Activated naive CD8-positive, alpha-beta T cell treated with anti-CD3 and anti-CD28 coated beads, Interleukin-2, amount 50 U/mL, for 24 hours (primary cell): ENCODE measurements at places on chromosomes 3 and 15.

DNA sequence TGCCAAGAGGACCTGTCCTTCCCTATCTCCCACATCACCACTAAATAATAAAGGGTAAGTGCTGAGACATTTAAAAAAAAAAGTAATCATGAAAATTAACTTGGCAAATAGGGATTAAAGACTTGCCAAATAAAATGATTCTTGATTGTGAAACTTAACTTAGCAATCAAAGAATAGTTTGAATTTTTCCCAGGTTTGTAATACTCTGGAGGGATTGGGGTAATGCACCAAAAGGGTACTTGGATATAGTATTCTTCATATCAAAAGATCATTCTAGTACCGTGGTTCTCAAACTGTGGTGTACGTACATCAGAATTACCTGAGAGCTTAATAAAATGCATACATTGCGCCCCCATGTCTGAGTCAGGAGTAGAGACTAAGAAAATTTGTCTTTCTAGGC, 28.5 kb downstream of the CALML4 start:
- no peaks in the 10 kb centered on the region for H3K4me1 ChIP-seq
- H3K27me3 ChIP-seq = no peaks in the 10 kb centered on the region
- no peak overlapping the region for H3K4me3 ChIP-seq
- no peak for DNase-seq
- H3K27ac ChIP-seq = no peak overlapping the region

DNA sequence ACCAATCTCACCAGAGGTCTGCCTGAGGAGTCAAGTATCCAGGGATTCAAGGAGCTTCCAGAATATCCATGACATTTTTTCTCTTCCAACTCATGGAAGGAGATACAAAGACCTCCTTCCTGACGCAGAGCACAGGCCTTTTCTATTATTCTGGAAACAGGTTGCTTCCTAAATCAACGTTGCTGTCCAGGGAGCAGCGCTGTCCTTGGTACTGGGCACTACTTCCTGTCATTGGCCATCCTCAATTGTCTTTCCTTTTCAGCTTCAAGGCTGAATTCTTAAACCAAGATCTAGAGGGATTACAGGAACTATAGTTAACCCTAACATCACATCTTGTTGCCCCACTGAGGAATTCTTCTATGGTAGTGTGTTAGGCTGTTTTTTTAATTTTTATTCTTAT, 50.4 kb upstream of the TBC1D21 start:
- DNase-seq = no peak
- peaks cover 13% of the 10 kb centered on the region for H3K27me3 ChIP-seq
- no peak overlapping the region for H3K4me3 ChIP-seq
- H3K36me3 ChIP-seq = no peaks in the 10 kb centered on the region
- H3K27ac ChIP-seq = no peak overlapping the region

DNA sequence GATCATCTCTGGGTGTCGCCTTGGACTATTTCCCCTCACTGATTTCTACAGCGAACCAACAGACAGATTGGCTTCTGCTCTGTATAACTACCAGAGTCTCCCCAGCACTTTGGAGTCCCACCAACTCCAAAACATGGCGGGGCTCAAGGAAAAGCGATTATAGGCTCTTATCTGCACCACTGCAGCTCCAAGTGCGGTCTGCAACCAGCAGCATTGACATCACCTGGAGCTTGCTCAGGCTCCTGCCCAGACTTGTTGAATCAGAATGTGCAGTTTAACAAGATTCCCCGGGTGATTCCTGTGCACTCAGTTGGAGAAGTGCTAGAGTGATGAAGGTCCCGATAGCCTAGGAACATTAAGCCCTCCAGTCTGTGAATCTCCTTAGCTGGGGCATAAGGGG, 9.0 kb downstream of the CCK start:
- H3K27ac ChIP-seq = no peak overlapping the region
- no peak for DNase-seq
- H3K36me3 ChIP-seq = no peaks in the 10 kb centered on the region
- H3K4me1 ChIP-seq = peaks cover 20% of the 10 kb centered on the region
- H3K27me3 ChIP-seq = peaks cover 23% of the 10 kb centered on the region
- no peak overlapping the region for H3K4me3 ChIP-seq

DNA sequence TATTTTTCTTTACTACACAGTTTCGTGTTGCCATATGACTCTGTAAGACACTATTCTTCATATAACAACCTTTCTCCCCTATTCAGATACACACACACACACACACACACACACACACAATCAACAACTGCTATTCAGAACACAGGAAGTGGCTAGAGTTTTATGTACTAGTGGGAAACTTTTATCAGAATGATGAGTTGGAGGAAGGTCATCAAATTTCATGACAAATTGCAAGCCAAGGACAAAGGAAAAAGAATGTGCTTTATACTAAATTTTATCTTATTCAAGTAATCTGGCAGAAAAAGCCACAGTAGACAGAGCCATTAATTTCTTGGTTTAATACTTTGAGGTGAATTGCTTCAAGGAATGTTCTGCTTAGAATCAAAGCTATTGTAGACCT, 899.8 kb downstream of the ROBO2 start:
- no peak for DNase-seq
- no peaks in the 10 kb centered on the region for H3K36me3 ChIP-seq
- no peak overlapping the region for H3K4me3 ChIP-seq
- H3K27me3 ChIP-seq = no peaks in the 10 kb centered on the region

GRCh38 chr3:184737641-184738505, 26.0 kb upstream of the MAGEF1 start:
- no peak overlapping the region for H3K4me3 ChIP-seq
- H3K27me3 ChIP-seq = no peaks in the 10 kb centered on the region
- no peak for DNase-seq
- H3K4me1 ChIP-seq = peaks cover 5% of the 10 kb centered on the region
- no peak overlapping the region for H3K27ac ChIP-seq

DNA sequence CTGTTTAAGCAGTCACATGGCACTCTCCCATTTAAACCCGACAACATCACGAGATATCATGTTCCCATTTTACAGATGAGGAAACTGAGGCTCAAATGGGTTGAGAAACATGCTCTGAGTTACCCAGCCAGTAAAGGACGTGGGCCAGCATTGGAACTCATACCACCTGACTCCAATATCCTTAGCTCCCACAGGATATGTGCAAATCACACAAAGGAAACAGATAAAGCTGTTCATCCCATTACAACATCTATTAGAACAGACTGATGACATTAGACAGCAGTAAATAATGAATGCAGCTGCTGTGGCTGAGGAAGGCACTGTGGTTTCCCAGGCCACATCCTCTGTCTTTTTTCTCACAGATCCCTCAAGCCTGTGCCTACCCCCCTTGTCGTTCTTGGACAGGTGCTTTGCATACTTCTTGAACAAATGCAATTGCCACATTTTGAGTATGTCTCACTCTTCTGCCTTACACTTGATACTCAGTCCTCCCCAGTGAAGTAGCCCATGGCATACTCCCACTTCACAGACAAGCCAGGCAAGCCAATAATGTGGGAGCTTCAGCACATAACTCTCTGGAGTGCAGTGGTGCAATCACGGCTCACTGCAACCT, 17.7 kb downstream of the FRMD4B start:
- no peak overlapping the region for H3K4me3 ChIP-seq
- H3K36me3 ChIP-seq = no peaks in the 10 kb centered on the region
- H3K27ac ChIP-seq = no peak overlapping the region
- H3K27me3 ChIP-seq = peaks cover 3% of the 10 kb centered on the region
- peaks cover 27% of the 10 kb centered on the region for H3K4me1 ChIP-seq

- no peaks in the 10 kb centered on the region for H3K4me1 ChIP-seq
- H3K27me3 ChIP-seq = peaks cover 13% of the 10 kb centered on the region
- no peak overlapping the region for H3K27ac ChIP-seq
- H3K36me3 ChIP-seq = no peaks in the 10 kb centered on the region
These were observed 23.6 kb upstream of the LINGO1 start for GRCh38 chr15:77656294-77656693.

DNA sequence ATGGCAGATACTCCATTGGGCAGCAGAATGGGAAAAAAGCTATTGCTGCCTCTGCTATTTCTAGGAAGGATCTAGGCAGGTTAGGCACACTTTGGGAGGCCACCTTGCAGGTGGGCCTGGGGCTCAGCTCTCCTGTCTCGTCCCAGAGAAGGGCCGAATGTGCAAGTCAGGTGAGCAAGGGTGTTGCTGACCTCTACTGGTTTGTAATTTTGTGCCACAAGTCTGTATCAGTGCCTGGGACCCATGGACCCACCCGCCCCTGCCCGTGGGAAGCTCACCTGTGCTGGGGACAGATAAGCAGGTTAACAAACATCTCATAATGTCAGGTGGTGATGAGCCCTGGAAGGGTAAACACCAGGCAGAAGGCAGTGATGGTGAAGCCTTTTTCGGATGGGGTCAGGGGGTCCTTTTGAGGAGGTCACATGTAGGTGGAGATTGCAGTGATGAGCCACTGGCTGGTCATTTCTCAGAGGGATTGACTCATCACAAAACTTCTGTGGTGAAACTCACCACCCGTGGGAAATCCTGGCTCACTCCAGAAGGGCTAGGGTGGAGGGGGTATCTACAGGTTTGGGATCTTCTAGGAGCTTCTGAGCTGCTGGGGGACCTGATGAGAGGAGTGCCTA, 161.3 kb downstream of the KLF13 start:
- DNase-seq = peak; percentile 53
- peaks cover 8% of the 10 kb centered on the region for H3K27me3 ChIP-seq
- peak overlapping the region; percentile 67 for H3K27ac ChIP-seq
- H3K36me3 ChIP-seq = peaks cover 9% of the 10 kb centered on the region
- H3K4me1 ChIP-seq = peaks cover 58% of the 10 kb centered on the region

- no peak for DNase-seq
- peak overlapping the region; percentile 76 for H3K27ac ChIP-seq
- no peak overlapping the region for H3K4me3 ChIP-seq
- peaks cover 8% of the 10 kb centered on the region for H3K4me1 ChIP-seq
These were observed 70.0 kb downstream of the SETD5 start for GRCh38 chr3:9467451-9467850.

- H3K4me3 ChIP-seq = no peak overlapping the region
- DNase-seq = no peak
- H3K4me1 ChIP-seq = no peaks in the 10 kb centered on the region
- H3K36me3 ChIP-seq = peaks cover 2% of the 10 kb centered on the region
These were observed 72.9 kb upstream of the NDN start for GRCh38 chr15:23760024-23760423.

GRCh38 chr3:186880406-186880805, 37.9 kb downstream of the ADIPOQ start:
- no peaks in the 10 kb centered on the region for H3K36me3 ChIP-seq
- peak overlapping the region; percentile 74 for H3K27ac ChIP-seq
- DNase-seq = no peak
- H3K27me3 ChIP-seq = no peaks in the 10 kb centered on the region
